ENCODE measurements at places on chromosomes 2 and 18.

DNA sequence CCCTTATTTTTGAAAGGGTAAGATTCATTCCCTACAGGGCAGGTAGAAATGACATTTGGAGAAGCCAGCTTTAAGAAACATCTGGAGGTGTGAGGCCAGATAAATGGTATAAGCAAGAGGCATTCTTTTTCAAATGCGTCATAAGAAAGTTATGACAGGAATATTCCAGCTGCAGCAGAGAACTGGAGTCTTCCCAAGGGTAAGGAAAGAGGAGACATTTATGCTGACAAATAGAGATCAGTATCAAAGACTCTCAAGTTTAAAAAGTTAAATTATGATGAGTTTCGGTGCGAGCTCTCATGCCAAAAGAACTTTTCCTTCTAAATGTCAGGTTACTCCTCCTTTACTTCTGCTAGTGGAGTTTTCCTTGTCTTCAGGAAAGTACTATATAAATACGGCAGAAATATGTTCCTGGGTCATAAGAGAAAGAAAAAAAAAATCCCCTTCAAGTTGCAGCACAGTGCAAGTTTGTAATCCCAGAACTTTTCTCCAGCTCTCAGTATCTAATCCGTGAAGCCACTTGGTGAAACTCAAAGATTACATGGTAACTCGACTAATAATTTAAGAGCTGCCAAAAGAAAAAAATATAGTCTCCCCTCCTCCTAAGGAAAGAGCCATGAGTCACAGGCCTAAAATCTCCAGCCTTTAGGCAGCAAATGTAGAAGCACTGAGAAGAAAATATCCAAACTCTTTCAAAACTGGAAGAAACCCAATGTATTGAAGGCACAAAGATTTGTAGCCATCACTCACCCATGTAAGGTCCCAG is 428.1 kb downstream of the MEIS1 start:
- DNase-seq = no peak

DNA sequence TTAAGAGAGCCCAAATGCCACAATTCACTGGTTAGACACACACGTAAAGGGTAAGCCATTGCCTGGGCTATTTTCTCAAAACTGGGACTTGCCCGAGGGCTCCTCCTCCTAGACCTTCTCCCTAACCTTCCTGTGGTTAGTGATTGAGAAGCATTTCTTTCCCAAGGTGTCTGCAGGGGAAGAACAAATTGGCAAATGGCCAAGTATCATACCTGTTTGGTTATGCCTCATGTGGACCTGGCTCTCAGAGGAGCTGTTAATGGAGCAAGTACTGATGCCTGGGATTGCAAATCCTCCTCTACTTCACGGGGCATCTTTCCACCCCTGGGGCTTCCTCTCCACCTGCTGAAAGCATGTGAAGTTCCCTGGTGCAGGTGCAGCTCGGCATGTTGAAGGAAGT is 187.5 kb upstream of the CYRIA start:
- DNase-seq = no peak

- DNase-seq = no peak
These were observed 118.4 kb downstream of the SH3BP4 start for GRCh38 chr2:235070063-235070706.

- DNase-seq = no peak
These were observed 505.6 kb upstream of the SLC8A1 start for GRCh38 chr2:40957508-40957907.

DNA sequence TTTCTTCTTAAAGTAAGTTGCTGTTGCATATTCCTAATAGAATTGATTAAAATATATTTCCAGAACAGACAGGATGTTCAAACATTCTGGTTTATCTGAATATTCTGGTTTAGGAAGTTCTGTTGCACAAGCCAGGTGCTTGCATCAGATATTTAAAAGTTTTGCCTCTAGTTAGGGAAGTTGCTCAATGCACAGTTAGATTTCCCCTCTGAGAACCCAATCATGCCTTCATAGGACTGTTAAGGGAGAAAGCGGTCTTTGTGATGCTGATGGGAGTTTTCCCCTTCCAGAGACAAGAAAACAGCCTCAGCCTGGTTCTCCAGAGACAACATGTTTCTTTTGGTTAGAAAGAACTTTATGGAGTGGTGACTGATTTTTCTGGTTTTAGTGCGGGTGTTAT is 65.6 kb upstream of the REV1 start:
- DNase-seq = no peak

DNA sequence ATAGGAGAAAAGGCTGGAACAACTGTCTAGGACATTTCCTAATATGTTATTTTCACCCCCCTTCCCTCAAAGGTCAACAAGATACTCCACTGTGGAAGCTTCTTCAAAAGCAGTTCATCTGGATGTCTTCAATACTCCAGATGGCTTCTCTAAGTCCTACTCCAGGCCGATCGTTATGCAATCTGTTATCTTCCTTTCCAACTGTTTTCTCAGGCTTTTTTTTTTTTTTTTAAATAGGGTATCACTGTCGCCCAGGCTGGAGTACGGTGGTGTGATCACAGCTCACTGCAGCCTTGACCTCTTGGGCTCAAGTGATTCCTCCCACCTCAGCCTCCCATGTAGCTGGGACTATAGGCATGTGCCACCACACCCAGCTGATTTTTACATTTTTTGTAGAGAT is 26.3 kb downstream of the ATP8B1 start:
- no peak for DNase-seq

DNA sequence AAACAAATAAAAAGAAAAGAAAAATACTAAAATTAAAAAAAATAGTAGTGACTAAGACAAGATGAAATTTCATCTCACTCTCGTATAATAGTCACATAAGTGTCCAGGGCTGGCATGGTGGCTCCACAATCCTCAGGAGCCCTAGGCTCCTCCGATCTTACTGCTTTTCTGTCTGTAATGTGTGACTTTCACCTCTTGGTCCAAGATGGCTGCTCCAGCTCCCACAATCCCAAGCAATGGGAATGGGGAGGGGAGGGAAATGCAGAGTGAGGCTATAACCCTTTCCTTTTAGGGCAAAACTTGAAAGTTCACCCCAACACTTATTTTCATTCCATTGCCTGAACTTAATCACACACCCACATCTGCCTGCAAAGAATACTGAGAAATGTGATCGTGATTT is 90.4 kb downstream of the MOGAT1 start:
- DNase-seq = no peak

- no peak for DNase-seq
These were observed 17.3 kb downstream of the PLCL1 start for GRCh38 chr2:197821550-197822289.

- DNase-seq = no peak
These were observed 95.8 kb downstream of the PTPRM start for GRCh38 chr18:7662866-7663265.

- DNase-seq = no peak
These were observed 46.7 kb downstream of the GLS start for GRCh38 chr2:190927301-190927700.

GRCh38 chr2:85324639-85325465 is 2.9 kb downstream of the TGOLN2 start:
- DNase-seq = no peak

DNA sequence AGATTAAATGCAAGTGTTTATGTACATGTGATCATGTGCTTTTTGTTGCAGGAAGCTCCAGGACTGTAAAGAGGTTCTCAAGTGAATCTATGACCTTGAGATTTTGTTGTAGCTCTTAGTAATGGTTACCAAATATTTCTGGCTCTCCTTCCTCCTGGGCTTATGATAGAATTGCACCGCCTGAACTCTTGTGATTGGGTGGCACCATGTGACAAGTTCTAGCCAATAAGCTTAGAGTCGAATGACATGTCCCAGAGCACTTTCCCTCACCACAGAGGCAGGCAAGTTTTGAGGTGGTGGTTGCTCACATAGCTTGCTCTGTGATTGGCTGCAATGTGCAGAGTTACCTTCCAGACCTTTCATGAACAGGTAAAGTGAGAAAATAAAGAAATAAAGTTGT is 8.9 kb upstream of the SCG2 start:
- DNase-seq = no peak

All from right hindlimb (tissue), 1 donor.